ENCODE measurements at places on chromosomes 6 and 20.
A peak's percentile ranks its signal among the peaks of the same experiment; 100 is the strongest.

DNA sequence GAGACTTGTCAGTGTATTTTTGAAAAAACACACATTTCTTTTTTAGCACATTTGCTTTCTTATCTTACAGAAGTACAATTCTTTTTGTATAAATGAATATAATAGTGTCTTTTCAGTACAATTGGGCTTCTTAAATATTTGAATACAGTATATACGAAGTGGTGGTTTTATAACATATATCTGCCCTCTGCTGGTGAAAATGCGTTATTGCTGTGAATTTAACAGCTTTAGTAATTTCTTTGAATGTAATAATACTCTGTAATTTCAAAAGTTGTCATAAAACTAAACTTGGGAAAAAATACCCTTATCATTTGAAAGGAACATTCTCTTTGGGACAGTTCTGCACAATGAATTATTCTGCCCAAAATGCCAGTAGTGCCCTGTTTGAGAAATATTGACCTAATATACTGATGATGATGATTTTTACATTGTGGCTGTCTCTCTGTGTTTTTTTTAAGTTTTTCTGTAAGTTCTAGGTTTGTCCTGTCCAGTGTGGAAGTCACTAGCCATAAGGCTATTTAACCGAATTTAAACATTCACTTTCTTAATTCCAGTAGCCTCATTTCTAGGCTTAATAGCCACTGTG, 19.0 kb downstream of the SMAP1 start:
- peak; percentile 43 for DNase-seq

GRCh38 chr6:105626295-105627158, 223.6 kb upstream of the PREP start:
- DNase-seq: peak; percentile 48

- DNase-seq: no peak
Measured at GRCh38 chr20:18663932-18664331, 76.1 kb downstream of the DTD1 start.

DNA sequence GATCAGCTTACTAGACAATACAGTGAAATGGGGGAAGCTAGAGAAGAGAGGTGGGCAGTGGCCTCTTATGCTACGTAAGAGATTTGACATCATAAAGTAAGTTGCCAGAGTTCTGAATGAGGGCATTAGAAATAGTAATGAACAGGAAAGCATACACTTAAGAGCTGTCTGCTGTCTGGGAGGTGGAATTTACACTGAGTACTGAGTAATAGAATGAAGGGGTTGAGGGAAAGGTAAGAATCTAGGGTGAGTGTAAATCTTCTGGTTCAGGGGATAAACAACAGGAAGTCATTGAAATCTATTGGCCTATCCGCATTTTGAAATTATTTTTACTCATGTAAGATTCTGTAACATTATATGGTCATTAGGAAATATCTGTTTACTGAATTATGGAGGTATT, 35.8 kb downstream of the HLA-DMB start:
- DNase-seq: no peak

GRCh38 chr6:5662797-5663196, 343.9 kb downstream of the NRN1 start:
- no peak for DNase-seq

DNA sequence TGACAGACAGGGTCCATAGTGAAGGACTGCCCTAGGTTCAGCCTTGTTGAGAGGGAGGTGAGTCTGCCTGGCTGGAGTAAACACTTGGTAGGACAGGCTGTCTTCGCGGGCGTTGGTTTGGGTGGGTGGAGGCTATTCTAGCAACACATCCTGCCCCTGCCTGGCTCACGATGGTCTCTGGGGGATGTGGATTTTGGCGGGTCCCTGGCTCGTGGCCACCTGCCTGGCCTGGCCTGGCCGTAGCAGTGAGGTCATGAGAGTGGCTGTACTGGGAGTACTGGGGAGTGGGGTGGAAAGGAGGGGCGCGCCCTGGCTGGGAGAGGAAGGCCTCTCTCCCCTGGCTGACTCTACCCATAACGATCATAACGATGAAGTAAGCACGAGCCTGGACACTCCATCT, 30.2 kb upstream of the MRPS18A start:
- no peak for DNase-seq

DNA sequence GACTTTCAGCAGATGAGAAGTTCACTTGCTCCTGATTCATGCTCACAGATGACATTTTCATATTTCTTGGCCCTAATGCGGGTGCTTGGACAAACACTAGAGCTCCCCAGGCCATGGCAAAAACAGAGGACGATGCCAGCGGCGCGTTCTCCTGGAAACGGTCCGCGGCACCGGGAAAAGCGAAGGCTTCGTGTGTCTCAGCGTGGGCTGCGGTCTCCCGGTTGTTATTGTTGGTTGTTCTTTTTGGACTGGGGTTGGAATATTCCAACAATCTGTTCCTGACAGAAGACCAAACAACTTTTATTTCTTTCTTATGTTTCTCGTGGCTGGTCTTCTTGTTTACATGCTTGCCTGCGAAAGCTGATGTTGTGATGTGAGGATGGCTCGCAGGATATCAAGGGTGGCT, 46.8 kb upstream of the NEDD9 start:
- DNase-seq: no peak

- DNase-seq: peak; percentile 18
Measured at GRCh38 chr20:41011551-41012067, 17.0 kb upstream of the TOP1 start.

- no peak for DNase-seq
Measured at GRCh38 chr20:25285856-25286798, 38.2 kb downstream of the PYGB start.

DNA sequence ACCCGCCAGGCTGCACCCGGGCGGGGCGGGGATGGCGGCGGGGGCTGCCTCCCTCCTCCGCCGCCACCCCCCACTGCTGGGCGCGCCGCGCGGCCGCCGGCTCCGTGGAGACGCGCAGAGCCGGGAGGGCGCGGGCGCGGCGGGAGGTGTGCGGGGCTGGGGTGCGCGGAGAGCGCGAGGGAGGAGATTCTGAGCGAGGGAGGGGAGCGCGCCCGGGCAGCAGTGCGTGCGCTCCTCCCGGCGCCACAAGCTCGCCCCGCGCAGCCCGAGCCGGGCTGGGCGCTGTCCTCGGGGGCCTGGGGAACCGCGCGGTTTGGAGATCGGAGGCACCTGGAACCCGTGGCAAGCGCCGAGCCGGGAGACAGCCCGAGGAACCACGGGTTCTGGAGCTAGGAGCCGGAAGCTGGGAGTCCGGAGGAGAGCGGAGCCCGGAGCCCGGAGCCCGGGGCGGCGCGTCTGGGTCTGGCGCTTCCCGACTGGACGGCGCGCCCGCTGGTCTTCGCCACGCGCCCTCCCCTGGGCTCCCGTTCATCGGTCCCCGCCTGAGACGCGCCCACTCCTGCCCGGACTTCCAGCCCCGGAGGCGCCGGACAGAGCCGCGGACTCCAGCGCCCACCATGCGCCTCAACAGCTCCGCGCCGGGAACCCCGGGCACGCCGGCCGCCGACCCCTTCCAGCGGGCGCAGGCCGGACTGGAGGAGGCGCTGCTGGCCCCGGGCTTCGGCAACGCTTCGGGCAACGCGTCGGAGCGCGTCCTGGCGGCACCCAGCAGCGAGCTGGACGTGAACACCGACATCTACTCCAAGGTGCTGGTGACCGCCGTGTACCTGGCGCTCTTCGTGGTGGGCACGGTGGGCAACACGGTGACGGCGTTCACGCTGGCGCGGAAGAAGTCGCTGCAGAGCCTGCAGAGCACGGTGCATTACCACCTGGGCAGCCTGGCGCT, at the start of gene NTSR1:
NTSR1 (plus strand) TSS at position 246 of the 946 bp plus-strand sequence; CDS start at position 618, 372 bp downstream.
- DNase-seq: no peak

DNA sequence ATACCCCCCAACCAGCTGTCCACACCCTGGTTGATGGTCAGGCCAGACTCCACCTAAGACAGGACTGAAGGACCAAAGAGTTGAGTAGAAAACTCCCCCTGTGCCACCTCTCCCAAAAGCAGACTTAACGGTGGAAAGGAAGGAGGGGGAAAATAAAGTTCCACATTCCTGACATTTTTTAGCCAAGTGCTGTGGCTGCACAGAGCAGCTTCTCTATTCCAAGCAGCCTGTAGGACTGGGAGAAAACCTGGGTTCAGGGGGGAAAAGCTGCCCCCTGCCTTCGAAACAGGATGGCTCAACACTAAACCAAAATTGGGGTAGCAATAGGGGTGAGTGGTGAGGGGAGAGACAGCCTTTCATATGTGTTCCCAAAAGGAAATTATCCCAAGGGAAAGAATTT, 3.6 kb downstream of the TRAM2 start:
- no peak for DNase-seq

GRCh38 chr20:25574411-25574810, 10.9 kb downstream of the NINL start:
- DNase-seq: no peak

- DNase-seq: no peak
Measured at GRCh38 chr6:18551228-18551627, 164.1 kb downstream of the RNF144B start.

DNA sequence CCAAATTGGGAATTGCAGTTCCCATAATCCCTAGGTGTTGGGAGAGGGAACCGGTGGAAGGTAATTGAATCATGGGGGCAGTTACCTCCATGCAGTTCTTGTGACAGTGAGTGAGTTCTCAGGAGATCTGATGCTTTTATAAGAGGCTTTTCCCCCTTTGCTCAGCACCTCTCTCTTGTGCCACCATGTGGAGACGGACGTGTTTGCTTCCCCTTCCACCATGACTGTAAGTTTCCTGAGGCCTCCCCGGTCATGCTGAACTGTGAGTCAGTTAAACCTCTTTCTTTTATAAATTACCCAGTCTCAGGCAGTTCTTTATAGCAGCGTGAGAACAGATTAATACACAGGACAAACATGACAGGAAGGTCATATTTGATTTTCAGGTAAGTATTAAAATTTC, 25.3 kb upstream of the HECA start:
- peak; percentile 37 for DNase-seq

DNA sequence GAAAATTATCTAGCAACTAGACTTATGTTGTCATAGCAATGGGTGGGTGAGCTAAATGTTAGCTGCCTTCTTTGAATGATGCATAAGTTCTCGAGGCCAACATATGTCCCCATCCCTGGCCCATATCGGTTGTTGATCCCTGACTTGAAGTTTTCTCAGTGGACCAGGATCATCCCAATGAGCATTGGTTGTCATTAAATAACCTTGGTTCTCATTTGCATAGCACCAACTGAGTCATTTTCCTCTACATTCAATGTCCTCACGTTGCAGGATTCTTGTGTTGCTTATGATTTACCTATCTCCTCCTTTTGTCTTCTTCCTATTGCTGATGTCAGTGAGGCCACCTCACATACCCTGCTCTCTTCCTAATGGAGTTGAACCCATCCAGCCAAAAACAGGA, 12.1 kb upstream of the AHCY start:
- no peak for DNase-seq

DNA sequence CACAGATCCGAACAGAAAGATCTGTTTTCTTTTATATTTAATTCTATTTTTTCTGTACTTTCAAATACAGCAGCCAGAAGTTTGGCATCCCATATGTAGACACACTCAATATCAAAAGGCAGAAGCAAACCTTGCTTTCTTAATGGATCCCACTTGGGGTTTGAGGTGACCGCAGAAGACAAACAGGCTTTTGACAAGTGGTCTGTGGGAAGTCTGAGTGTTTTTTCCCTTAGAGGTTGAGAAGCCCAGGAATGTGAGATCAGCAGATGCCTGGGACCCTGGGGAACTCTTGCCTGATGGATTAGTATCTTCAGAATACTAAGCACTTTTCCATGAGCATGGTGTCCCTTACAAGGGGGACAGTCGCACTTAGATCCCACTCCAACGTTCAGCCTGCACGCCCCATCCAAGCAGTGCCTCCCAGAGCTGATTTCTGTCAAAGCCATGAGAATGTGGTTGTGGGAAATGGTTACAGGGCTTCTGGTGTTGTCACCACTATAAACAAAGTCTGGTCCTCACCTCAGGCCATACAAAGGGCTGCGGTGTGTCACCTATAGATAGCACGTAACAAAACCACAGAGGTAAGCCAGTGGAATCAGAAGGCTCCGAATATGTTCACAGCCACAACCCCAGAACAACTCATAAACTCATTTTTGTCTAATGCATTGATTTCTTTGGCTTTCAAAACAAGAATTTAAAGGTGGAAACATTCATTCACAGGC, 12.7 kb downstream of the IL17F start:
- peak; percentile 84 for DNase-seq

DNA sequence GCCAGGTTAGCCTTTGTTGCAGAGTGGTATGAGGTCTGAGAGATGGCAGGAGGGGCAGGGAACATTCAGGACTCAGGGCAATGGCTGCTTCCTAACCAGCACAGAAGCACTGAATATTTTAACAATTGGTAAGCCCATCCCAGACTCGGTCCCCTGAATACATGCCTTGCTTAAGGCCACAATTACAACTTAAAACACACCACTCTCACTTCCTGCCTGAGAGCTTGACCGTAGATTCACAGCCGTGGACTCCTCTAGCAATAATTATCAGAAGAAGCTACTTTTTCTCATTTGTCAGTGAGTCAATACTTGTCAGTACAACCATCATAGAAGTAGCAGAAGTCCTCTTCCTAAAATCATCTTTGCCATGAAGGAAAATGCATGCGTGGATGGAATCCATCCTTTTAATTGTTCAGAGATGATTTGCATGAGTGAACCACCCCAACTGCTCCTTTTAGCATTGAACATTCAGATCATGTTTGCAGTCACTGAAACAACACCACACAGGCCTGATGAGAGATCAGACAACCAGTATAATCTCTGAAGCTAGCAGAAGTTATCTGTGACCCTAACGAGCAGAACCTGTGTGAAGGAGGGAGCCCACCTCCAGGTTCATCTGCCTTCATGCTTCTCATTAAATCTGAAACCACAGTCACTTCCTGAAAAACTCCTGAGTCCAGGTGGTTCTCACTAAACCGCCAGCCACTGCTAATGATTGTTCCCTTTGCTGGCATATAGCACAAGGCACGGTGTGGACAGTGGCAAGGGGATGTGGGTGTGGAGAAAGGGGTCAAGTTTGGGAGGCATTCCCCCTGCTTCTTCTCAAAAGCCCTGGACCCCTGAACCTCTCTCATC, 333.9 kb upstream of the CNR1 start:
- no peak for DNase-seq
